Endothelial cell of umbilical vein (primary cell): ENCODE measurements at places on chromosomes 7 and 10. TPM values are rescaled to one million over a fixed set of nuclear protein-coding genes. Genes with fewer than 3 reads are reported as not detected.

DNA sequence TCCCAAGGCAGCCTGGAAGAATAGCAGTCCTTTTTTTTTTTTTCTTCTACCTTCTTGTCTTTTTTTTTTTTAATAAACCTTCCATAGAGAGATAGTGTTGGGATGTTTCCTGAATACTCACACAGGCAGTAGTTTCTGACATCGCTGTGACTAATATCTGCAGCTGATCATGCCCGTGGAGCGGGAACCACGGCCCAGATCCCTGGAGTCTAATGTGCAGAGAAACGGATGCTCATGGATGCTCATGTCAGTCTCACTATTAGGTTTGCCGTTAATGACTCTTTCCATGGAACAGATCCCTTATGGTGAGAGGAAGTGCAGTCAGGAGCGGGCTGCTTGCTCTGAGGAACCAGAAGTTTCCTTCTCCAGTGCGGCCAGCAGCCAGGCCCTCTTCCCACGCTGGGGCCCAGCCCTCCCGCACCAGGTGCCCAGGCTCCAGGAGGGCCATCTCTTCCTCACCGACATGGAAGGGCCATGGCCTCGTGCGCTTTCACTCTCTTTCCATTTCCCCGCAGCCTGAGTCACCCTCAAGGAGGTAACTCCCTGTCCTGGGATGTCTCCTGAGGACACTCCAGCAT, 132.5 kb downstream of the WDR37 start:
- DNase-seq: no peak

TUBB8 gene
- not detected in 2 replicates for total RNA-seq

TACC2 gene
- 39.9 and 46.2 TPM in 2 replicates for total RNA-seq

DNA sequence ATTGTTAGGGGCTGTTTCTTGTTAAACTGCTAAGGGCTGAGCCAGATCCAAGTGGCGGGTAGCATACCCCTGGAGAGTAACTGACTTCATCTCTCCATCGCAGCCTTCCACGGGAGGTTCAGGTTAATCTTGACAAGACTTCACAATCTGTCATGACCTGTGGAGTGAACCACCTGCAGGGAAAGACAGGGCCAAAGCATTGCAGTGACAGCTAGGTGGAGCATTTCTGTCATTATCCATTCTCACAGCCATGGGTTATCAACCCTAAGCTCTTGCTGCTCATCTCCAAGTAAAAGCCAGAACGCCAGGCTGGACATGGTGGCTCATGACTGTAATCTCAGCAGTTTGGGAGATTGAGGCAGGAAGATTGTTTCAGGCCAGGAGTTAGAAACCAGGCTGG, 17.2 kb downstream of the ABCC2 start:
- DNase-seq: no peak

BMS1 gene
- 22.4 and 23.4 TPM in 2 replicates for total RNA-seq

GRCh38 chr7:21243265-21243664, 184.6 kb upstream of the SP4 start:
- DNase-seq: no peak

DNA sequence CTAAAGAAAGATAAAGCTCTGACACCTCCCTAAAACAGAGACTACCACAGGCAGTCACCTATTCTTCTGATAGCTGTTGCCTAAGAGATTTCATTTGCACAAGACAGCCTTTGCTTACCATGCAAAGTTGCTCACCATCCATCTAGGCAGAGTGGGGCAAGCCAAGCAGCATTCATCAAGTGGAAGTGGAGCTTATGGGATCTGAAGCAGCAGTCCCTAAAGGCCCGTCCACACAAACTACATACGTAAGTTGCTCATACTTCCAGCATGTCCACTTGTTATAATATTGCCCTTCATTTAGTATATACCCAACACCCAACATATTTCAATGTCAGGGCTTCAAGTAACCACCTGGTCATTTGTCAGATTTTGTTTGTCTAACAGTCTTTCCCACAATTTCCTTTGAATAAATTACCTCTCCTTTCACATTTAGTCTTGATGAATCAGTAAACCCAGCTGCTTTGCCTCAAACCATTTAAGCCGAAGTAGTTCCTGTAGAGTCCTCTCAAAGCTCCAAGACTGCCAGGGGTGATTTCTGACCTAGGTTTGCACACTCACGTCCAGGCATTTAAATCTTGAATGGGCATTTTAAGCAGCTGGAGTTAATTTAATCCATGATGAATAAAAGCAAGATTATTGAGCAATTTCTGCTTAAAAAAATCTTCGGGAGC, 67.9 kb downstream of the ATAD1 start:
- DNase-seq: no peak

GHRHR gene
- not detected in 2 replicates for total RNA-seq

AKR1C3 gene
- 4.8 and 32.2 TPM in 2 replicates for total RNA-seq

- no peak for DNase-seq
Measured at GRCh38 chr7:157719008-157719682, 382.3 kb downstream of the DNAJB6 start.

- no peak for DNase-seq
Measured at GRCh38 chr7:128962899-128963298, 25.2 kb downstream of the IRF5 start.

TAS2R3 gene
- 1.3 and 2.0 TPM in 2 replicates for total RNA-seq

DNA sequence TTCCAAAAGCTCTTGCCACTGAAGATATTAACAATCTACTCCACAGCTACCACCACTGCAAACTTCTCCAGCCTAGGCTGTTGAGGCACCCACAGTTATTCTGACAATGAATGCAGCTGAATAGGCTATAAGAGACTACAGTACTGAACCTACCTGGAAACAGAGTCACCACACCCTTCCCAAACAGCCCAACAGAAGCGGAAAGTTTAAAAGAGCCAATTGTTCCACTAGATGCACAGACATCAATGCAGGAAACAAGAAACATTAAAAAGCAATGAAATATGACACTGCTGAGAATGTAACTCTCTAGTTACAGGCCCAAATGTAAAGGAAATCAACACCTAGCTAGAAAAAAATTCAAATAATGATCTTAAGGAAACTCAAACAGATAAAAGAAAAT, 64.5 kb upstream of the PLA2G12B start:
- DNase-seq: peak; percentile 10

INA gene
- total RNA-seq: 0.39 and 0.40 TPM in 2 replicates
